ENCODE measurements at places on chromosomes 3 and 15.

- no peak for DNase-seq
Observed at GRCh38 chr3:120029749-120030148, 64.5 kb downstream of the GSK3B start.

DNA sequence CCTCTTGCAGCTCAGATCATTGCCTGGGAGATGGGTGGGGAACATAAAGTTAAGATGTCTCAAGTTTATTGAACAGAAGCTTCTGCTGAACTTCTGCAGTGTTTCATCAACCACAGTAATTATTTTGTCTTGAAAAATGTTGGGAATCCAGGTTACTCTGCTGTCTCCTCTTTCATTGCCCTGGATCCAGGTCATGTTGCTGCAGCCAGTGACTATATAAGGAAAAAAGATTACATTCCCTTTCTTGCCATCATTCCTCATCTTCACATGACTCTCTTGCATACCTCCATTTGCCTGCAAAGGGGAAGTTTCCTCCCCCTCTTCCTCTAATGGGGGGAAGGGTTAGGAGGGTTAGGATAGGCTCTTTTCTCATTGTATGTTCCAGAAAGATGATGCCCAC lies 15.1 kb downstream of the GMNC start:
- DNase-seq: no peak

GRCh38 chr15:60043744-60044435 lies 39.8 kb downstream of the FOXB1 start:
- DNase-seq: no peak

GRCh38 chr15:64997745-64998375 lies 8.1 kb upstream of the SPG21 start:
- DNase-seq: no peak

- DNase-seq: no peak
Observed at GRCh38 chr3:117404141-117404540, 694.6 kb downstream of the TUSC7 start.

GRCh38 chr15:90058308-90058707 lies 44.0 kb downstream of the IDH2 start:
- DNase-seq: no peak

- DNase-seq: no peak
Observed at GRCh38 chr15:66269326-66270090, 16.0 kb upstream of the MEGF11 start.

GRCh38 chr3:101851850-101852714 lies 2.8 kb downstream of the NFKBIZ start:
- no peak for DNase-seq

DNA sequence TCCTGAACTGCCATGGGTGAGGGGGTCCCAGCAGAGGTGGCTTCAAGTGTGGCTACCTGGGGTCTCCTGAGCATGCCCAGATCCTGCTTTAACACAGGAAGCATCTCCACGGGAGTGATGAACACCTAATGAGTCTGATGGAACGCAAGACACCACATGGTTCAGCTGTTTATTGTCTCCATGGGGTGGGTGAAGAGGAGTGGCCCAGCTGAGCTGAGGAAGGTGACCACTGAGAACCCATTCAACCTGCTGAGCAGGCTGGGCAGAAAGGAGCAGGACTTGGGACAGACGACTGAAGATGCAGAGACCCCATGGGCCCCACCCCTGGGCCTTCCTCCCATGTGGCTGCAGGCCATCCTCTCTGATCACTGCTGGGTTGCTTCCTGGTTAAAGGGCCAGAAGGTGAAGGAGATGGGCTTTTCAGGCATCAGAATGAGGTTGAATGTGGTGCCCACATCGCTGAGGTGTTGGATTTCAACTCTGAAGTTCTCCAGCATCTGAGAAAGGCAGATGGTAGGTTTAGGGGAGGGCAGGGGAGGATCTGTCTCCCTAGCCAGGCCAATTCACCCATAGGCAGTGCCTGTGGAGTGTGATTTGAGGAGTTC lies 29.7 kb downstream of the CYP11A1 start:
- DNase-seq: no peak

GRCh38 chr3:86451749-86452148 lies 539.2 kb downstream of the VGLL3 start:
- DNase-seq: no peak

GRCh38 chr3:113245761-113246161 lies 34.4 kb downstream of the BOC start:
- DNase-seq: no peak

- no peak for DNase-seq
Observed at GRCh38 chr15:66231394-66232266, 21.9 kb downstream of the MEGF11 start.

- no peak for DNase-seq
Observed at GRCh38 chr3:27681249-27681748, 40.8 kb downstream of the EOMES start.

- DNase-seq: no peak
Observed at GRCh38 chr3:116872688-116873087, 163.1 kb downstream of the TUSC7 start.

DNA sequence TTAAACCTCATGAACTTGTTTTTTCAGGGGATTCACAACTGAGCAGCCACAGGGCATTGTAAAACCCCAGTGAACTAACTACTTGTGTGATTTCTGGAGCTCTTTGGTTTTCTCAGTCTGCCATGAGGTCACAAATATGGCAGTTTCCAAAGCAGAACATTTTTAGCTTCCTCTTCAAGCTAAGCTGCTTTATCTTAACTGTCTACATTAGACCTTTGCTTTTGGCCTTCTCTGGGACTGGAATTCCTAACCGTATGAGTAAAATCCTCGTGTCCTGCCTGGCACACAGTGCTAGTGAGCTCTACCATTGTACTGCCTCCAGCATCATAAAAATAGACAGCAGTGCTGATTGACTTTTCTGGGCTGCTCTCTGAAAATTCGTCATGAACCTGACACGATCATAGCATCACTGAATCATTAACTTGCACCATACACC lies 22.1 kb downstream of the CDIN1 start:
- DNase-seq: no peak

DNA sequence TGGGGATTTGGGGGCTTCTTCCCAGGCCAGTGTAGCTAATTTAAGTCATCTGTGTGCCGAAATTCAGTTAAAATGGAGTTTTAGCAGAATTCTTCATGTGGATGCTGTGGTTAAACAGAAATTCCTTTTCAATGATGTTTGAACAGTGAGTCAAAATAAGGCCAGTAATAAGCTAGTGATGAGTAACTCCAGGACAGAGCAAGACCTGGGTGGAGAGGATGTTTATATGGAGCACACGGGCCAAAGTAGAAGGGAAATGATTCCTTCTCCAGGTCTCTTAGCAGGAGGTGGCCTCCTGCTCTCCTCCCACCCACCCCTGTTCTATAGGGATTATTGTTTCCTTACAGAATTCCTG lies 31.9 kb upstream of the UACA start:
- DNase-seq: no peak

DNA sequence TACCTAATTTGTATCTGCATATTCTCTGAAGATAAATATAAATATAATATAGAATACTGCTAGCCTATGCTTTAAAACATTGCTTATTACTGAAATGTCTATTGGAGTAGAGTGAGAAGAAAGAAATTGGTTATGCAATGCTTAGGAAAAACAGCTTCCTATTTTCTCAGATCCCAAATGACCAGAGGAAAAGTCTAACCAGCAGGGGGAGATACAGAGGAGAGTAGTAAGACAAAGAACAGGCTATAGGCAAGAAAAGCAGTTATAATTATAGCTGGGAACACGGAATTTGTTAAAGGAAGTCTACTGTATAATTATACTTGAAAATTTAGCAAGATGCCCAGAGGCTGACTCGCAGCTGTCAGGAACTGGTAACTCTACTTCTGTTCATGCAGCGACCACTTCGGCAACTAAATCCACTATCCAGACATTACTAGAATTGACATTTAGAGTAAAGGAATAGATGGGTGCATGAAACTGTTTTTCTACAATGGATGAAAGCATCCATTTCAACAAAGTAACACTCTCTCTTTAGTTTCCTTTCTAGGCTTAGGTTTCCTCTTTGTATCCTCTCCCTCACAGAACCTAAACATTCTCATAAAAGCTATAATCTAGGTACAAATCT lies 97.2 kb downstream of the TBC1D5 start:
- DNase-seq: no peak

- DNase-seq: no peak
Observed at GRCh38 chr15:51223771-51224229, 114.6 kb downstream of the CYP19A1 start.

GRCh38 chr3:72625602-72626337 lies 222.5 kb downstream of the SHQ1 start:
- DNase-seq: no peak

- no peak for DNase-seq
Observed at GRCh38 chr15:53569751-53570480, 189.5 kb downstream of the WDR72 start.

DNA sequence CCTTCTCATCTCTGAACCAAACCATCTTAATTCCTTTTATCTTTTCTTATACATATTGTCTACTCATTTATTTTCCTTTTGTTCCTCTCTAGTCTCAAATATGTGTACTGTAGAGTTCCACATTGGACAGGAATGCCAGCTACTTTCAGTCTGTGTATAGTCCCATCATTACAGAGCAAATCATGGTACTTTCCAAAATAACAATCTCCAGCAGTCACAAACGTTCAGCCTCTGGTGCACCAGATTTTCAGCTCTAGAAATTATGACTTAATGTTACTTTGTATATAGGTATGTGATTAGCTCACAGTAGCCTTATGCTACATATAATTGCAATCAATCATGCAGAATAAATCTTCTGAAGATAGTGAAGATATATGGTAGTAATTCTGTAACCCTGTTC lies 32.5 kb upstream of the TM4SF4 start:
- DNase-seq: no peak

GRCh38 chr3:102193255-102193654 lies 241.6 kb upstream of the ZPLD1 start:
- no peak for DNase-seq

GRCh38 chr3:195009616-195010015 lies 261.3 kb downstream of the XXYLT1 start:
- no peak for DNase-seq

- no peak for DNase-seq
Observed at GRCh38 chr3:117611211-117611610, 901.6 kb downstream of the TUSC7 start.

DNA sequence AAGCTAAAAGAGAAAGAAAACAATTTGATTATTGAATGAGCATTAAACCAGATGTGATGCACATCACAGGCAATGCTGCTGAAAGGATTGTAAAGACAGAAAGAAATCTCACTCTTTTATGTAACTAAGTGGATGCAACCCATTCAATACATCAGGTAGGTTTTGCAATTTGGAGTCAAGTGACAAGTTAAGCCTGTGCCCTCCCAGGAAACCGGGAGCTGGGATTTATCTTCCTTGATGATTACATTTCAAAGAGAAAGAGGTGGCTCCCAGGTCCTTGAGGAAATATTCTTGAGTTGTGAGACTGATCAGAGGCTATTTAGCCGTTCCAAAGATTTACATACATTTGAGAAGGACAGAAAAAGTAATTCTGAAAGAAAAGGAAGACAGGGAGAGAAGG lies 219.0 kb upstream of the PROK2 start:
- DNase-seq: no peak

- DNase-seq: no peak
Observed at GRCh38 chr15:57527382-57528091, 64.2 kb upstream of the MYZAP start.

DNA sequence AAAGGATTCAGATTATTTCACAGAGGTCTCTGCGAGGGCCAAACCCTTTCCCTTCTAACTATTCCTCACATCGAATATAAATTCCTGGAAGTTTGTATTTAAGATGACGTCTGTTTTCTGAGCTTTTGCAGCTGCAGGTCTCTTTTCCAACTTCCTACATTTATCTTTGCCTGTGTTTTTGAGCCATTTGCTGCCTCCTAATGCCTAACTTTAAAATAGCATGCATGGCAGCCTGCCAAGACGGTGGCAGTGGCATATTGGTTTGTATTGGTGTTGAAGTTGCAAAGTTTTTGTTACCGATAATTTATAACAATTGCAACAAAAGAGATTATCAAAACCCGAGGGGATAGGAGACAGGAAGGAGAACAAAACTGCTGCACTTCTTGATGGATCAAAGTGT lies 187.1 kb upstream of the DNAJC19 start:
- DNase-seq: no peak
